G401 (cell line): ENCODE measurements at places on chromosomes 2 and 18. TPM values are rescaled to one million over a fixed set of nuclear protein-coding genes. Genes with fewer than 3 reads are reported as not detected.

MOGAT1 gene
- total RNA-seq, result not detected in 2 replicates

SH3YL1 gene
- 6.1 and 20.4 TPM in 2 replicates for total RNA-seq

ZNF892 gene
- 2.5 and 2.6 TPM in 2 replicates for total RNA-seq

RFTN2 gene
- total RNA-seq, result not detected in 2 replicates

TRIM43 gene
- total RNA-seq, result 0.12 and 6.3 TPM in 2 replicates

ALPG gene
- total RNA-seq, result 203 and 218 TPM in 2 replicates

RGPD4 gene
- 0.03 TPM in 1 of 2 replicates, not detected in the other for total RNA-seq

ERFE gene
- total RNA-seq, result 5.1 and 9.4 TPM in 2 replicates

PSMA8 gene
- total RNA-seq, result not detected in 2 replicates

CNTNAP5 gene
- total RNA-seq, result not detected in 2 replicates

LOXHD1 gene
- total RNA-seq, result not detected in 2 replicates

SNTG2 gene
- total RNA-seq, result not detected in 2 replicates

ASPRV1 gene
- 0.55 and 1.3 TPM in 2 replicates for total RNA-seq

OBSL1 gene
- total RNA-seq, result 106 and 117 TPM in 2 replicates

CDH20 gene
- total RNA-seq, result not detected in 2 replicates

TSGA10 gene
- 1.8 and 5.8 TPM in 2 replicates for total RNA-seq

DSG1 gene
- total RNA-seq, result not detected in 2 replicates
